ENCODE measurements at places on chromosomes 6 and 20.
A peak's percentile ranks its signal among the peaks of the same experiment; 100 is the strongest.

GRCh38 chr6:119856136-119856535 is 506.6 kb upstream of the MAN1A1 start:
- no peak for DNase-seq

DNA sequence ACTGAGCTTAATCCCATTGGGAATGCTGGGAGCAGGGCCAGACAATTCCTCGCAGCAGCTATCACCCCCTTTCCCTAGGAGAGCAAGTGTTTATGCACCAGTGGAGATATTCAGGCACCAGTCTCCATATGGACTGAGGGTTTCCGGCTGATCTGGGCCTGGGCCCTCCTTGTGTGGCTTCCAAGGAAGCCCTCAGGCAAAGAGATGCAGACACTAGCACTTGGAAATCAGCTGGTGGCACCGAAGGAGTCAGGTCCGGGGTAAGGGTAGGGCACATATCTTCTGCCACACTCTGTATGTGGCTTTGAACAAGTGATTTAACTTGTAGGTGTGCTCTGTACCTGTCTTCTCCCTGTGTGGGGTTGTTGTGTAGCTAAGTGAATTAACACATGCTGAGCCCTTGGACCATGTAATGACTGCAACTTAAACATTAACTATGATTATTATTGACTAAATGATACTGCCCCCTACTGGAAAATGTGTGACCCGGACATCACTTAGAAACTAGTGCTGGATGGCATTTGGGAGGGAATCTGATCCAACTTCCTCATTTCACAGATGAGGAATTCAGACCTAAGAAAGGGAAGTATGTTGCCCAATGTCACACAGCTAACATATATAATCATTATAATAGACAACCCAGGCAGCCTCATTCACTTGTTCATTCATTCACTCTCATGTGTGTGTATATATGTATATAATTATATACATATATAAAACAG is 19.3 kb upstream of the WFDC2 start:
- peak; percentile 26 for DNase-seq

DNA sequence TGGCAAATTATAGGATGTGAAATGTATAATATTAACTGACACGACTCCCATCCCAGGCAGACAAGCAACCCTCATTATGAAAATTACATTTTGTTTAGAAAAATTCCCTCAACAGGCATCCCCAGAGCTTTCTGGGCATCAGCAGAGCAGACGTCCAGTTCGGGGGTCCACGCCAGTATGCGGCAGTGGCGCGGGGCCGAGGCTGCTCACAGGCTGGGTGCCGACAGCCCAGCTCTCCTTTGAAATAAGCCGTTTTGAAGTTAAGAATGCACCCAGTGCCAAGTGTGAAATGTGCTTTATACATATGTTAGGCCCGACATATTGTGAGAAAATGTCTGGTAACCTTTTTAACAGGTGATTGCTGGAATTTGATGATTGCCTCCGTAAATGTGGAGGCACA is 50.4 kb downstream of the RPP40 start:
- no peak for DNase-seq

DNA sequence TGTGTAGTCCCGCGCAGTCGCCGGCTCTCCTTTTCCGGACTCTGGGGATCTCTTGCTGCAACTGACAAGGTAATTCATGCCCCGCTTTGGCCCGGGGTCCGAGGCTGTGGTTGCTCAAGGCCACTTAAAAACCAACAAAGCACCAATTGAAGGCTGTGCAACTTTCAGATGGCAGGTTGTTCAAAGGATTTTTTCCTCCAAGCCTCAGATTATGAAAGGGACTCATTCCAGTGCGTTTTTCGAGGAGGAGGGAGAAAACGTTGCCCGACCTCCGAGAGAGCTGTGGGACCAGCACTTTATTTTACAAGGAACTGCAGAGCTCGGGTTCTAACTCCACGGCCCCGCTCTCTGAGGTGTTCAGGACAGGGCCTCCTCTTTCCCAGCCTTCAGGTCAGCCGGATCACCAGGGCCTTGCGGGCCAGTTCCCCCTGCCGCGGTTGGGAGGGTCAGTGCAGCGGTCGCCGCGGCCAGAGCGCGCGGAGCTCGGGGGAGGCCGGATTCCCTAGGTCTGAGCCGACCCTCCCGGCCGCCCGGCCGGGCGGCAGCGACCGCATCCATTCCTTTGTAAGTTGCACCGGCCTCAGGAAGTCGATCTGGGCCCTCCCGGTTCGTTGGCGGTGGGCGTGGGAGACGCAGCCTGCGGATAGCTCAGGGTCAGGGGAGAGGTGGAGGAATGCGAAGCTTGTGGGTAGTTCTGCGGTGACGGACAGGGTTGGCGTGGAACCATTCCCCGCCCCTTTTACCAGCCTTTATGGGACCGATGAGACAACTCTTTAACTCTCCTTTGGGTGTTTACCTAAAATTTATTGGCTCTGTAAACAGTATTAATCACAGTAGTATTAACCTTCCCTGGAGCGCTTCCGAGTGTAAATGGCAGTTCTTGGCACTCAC is 1.6 kb downstream of the UTRN start:
- peak; percentile 81 for DNase-seq

- no peak for DNase-seq
These were observed 15.7 kb downstream of the ADISSP start for GRCh38 chr20:3751675-3752385.

- peak; percentile 47 for DNase-seq
These were observed 442.3 kb downstream of the HAO1 start for GRCh38 chr20:7497985-7498384.

- DNase-seq, result no peak
These were observed 8.5 kb downstream of the L3MBTL3 start for GRCh38 chr6:130026859-130027258.

Data from astrocyte of the cerebellum (primary cell).